ENCODE measurements at places on chromosomes 7 and 10.

DNA sequence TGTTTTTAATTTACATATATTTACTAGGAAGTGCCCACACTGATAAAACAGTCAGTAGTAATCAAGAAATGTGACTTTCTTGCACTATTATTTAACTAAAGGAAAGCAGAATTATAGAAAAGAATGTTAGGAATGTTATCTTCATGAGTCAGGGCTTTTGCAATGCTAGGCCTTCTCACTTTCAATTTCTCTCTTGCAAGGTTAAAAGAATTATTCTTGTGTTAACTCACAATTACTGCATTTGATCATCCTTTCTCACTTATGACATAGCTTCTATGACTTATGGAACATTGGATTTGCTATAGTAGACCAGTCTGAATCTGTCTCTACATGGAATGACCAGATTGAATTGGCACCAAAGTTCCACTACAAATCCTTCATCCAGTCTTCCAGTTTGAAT is 192.4 kb downstream of the SDK1 start:
- no peak for DNase-seq

DNA sequence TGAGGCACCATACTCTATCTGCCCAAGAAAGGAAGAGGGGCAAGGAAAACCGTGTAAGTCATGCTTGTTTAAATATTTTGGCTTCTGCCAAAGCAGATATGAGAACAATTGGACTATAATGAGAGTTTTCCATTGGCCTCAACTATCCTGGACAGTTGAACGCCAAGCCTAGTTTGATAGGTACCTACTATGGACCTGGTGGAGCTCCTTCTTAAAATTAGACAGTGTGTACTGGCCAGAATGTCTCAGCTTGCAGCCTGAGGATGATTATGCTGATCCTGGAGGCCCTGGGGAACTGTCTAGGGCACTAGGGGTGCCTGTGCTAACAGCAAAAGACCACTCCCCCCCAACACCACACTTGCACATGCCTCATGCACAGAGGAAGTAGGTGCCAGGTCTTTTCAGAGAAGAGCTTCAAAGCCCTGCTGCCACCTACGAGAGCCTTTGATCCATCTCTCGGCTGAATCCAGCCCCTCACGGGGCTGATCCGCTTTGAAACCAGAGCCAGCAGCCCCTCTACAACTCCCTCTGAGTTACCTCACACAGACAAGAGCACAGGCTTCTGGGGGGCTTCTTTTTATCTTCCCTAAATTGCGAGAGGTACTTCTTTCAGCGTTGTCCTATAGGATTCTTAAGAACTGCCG is 473.8 kb upstream of the GALNT17 start:
- DNase-seq, result no peak

DNA sequence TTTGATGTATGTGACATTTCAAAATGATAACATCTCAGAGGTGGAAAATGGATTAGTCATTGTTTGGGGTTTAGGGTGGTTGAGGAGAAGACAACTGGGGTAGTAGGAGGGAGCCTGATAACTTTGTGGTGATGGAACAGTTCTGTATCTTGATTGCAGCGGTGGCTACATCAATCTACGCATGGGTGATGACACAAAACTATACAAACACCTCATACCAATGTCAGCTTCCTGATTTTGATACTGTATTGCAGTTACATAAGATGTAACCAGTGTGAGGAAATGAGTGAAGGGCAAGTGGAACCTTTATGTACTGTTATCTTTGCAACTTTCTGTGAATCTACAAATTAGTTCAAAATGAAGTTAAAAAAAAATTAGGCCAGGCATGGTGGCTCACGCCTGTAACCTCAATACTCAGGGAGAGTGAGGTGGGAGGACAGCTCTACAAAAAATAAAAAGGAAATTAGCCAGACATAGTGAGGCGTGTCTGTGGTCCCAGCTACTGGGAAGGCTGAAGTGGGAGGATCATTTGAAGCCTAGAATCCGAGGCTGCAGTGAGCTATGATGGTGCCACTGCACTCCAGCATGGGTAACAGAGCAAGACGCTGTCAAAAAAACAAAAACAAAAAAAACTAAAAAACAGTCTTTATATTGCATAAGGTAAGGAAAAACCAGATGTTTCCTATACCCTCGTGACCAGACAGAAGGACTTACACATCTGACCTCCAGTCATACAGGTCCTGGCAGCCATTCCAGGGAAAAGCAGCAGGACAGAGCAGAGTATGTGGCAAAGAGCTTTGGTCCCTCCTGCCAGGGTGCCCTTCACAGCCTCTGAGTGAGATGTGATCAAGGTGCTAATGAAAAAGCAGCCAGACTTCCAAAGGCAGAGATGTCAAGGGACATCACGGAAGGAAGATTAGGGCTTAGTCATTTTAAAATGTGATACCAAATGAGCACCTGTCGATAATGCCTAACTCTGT is 50.8 kb downstream of the CYTH3 start:
- no peak for DNase-seq

GRCh38 chr10:73413108-73413527 is 740 bp downstream of the ANXA7 start:
- DNase-seq, result peak; percentile 49

DNA sequence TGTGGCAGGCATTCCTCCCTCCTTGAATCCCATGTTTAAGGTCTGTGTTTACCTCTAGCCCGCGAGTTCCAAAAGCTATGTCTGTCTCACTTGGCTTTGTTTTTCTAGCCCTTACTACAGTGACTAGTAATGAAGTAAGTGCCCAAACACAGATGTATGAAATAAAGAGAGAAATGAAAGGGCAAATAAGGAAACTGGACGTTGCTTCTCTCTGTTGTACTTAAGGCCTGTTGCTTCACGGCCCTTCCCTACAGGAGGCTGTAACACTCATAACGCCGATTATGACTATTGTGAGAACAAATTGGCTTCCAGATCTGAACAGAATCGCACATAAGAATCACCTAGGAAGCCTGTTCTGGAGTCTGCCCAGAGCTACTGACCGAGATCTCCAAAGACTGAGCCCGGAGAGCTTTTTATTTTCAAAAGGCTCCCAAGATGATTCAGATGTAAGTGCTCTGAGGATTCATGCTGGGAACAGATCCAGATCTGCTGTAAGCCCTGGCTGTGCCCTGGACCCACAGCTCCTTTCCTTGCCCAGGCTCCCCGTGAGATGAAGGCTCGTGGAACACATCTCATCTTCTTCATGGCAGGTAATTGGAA is 432.6 kb downstream of the SDK1 start:
- no peak for DNase-seq

DNA sequence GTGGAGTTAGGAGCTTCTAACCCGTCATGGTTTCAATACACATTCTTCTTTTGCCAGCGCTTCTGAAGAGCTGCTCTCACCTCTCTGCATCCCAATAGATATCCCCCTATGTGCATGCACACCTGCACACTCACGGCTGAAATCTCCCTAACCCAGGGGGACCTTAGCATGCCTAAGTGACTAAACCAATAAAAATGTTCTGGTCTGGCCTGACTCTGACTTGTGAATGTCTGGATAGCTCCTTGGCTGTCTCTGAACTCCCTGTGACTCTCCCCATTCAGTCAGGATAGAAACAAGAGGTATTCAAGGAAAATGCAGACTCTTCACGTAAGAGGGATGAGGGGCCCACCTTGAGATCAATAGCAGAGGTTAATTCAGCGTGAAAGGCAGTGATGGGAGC is 22.4 kb downstream of the PRSS2 start:
- no peak for DNase-seq

DNA sequence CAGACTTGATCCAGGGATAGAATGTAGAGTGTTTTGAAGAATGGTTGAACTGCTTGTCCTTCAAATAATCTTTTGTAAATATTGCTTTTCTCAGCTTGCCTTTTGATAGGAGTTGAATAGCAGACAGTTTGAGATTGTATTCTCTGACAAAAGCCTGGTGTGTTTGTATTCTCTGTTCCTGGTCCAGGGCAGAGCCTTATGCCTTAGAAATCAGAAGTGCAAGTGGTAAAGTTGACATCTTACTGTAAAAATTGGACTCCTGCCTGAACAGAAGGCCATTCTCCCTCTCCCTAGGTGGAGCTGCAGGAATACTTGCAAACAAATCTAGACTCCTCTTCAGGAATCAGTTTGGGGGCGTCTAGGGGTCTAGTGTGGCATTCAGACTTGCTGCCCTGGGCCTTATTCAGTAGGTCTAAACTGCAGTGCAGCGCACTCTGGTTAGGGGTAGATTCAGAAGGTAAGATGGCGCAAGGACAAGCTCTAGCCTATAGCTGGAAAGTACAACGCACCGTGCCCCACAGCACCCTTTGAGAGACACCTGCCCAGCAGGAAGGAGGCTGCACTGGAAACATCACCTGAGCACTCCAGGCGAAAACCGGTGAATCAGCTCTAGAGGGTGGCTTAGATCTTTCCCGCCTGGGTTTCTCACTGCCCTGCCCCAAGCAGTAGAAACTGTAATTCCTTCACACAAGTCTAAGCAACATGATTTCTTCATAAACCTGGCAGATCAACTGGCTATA is 608.5 kb upstream of the GALNT17 start:
- DNase-seq, result no peak

DNA sequence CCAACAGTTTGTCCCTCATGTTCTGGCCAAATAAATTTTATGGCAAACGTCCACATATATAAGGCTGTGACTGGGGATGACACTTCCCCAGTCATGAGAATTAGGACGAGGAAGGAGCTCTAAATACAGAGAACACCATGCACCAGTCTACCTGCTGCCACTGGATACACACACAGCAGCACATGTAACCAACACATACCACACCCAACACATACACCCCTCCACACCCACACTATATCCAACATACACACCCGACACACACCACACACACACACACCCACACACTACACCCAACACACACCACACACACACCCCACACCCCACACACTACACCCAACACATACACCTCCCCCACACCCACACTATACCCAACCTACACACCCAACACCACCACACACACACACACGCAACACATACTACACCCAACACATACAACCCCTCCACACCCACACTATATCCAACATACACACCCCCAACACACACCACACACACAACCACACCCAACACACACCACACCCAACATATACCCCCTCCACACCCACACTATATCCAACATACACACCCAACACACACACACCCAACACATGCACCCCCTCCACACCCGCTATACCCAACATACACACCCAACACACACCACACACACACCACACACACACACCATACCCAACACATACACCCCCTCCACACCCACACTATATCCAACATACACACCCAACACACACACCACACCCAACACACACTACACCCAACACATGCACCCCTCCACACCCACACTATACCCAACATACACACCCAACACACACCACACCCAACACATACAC is 74.1 kb downstream of the HIPK2 start:
- DNase-seq, result no peak

DNA sequence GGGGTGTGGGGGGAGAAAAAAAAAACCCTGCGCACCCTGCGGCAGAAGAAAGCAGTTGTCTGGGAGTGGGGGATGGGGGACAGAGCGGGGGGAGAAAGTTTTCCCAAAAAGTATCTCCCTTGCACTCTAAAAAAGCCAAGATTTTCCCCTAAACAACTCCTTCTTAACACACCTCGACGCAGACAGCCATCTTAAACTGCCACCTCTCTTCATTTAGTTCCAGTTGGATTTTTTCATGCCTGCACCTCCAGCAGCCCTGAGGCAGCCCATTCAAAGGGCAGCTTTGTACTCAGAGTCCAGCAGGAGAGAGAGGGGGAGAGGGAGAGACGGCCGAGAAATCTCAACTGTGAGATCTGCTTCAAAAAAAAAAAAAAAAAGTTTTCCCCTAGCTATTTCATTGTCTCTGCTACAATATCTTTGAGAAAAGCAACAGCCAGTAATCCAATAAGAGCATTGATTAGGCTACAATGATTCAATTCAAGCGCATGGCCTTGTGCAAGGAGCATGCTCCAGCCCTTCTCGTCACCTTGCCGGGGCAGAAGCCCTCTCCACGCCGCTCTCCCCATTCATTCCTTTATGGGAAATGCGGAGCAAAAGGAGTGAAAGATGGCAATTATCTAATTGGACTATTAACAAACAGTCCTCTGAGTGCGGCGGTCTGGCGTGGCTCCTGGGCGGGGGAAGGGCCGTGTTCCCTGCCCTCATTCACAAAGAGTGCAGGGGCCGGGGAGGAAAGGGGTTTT is 939 bp upstream of the VAX1 start:
- DNase-seq, result no peak

- DNase-seq, result no peak
These were observed 108.4 kb downstream of the C10orf90 start for GRCh38 chr10:126561921-126562680.

GRCh38 chr10:29622382-29622922 is 12.3 kb downstream of the SVIL start:
- no peak for DNase-seq

DNA sequence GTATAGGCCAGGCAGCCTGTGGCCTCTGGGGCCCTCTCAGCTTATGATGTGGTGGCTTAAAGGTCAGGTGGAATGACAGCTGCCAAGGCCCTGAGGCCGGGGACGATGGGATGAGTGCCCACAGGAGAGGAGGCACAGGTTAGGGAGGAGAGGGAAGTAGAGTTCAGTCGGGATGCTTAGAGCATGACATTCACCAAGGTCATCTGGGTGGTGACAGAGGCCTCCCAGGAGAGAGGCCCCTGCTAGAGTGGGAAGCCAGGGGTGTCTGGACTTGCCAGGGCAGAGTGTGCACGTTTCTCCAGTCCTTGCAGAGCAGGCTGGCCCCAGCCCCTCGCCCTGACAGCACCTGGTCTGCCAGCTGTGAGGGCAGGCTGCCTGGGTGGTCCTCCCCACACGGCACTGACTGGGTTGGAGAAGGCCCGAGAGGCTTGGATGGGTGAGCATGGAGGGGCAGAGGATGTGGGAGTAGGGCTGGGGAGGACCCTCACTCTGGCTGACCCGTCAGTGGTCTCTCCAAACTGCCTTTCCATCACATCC is 1.5 kb downstream of the CALHM1 start:
- DNase-seq, result no peak

DNA sequence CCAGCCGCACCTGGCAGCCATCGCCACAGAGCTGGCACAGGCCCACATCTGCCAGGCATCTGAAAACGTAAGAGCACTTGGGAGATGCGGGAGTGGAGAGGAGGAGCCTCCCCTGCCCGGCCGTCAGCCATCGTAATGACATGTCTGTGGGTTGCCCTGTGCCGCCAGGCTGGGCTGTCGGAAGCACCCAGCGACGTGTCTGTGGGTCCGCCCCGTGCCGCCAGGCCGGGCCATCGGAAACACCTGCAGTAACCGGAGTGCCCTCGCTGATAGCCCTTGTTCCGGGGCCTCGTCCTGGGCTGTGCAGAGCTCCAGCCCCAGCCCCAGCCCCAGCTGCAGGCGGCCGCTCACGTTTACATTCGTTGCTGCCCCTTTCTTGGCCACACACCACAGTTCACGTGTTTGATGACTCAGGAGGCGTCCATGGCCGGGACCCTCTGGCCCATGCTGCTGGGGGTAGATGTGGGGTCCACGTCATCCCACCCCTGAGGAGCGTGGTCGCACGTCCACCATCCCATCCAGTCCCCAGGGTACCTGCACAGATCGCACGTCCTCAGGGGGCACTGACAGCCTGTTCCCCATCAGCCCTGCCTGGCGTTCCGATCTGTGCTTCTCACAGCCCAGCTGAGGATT is 30.0 kb upstream of the PRKAR1B start:
- no peak for DNase-seq
